ENCODE measurements at places on chromosomes 7 and 10.

DNA sequence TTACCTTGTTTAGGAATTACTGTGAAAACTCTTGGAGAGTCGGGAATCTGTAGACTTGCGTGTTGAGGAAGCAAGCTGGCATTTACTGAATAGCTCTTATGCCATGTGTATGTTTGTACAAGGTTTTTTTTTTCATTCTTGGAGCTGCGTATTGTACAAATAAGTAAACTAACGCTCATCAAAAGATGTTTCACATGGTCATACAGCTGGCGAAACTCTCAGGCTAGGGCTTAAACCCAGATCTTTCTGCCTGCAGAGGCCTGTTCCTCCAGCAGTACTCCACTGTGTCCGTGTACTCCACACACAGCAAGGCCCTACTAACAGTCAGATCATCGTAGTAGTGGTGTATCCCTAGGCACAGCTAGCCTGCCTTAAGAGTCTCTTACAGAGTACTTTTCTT is 7.4 kb downstream of the EDRF1 start:
- DNase-seq = no peak

GRCh38 chr10:122821808-122822207 is 23.8 kb downstream of the CUZD1 start:
- DNase-seq = no peak

- no peak for DNase-seq
These were observed 333 bp downstream of the SMNDC1 start for GRCh38 chr10:110304394-110304779.

- no peak for DNase-seq
These were observed 5.9 kb upstream of the LFNG start for GRCh38 chr7:2513702-2514101.

GRCh38 chr10:60429084-60429849 is 39.6 kb upstream of the ANK3 start:
- no peak for DNase-seq

DNA sequence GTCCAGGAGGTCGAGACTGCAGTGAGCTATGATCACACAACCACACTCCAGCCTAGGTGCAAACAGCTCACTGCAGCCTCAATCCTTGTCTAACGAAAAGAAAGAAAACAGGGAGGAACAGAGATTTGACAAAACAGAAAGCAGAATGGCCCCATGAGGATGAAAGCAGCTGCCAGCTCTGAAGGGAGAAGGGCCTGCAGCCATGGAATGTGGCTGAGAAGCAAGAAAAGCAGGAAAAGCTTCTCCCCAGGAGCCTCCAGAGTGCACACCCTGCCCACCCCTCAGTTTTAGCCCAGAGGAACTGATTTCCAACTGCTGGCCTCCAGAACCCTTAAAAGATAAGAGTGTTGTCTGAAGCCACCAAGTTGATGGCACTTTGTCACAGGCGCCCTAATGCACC is 13.0 kb downstream of the ESYT2 start:
- no peak for DNase-seq

DNA sequence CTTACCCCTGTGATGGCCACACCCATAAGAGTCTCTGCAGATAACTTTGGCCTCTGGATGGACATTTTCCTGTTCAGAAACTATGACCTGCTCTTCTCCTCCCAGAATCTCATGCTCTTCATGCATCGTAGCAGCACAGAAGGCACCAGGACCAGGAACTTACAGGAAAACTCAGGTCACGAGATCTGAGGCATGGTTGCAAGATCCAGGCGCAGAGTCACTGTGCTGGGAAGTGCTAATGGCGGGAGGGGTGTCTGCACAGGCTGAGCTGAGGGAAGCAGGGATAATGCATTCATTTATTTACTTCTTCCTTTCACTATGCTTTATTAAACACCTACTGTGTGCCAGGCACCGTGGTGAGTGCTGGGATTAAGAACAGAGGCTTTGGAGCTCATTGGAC is 48.2 kb upstream of the LOXL4 start:
- no peak for DNase-seq

- DNase-seq = no peak
These were observed 618.2 kb downstream of the TNS3 start for GRCh38 chr7:46963719-46964118.

GRCh38 chr10:14820010-14820774 is 17.6 kb downstream of the CDNF start:
- DNase-seq = no peak

GRCh38 chr7:40536421-40536820 is 401.6 kb downstream of the SUGCT start:
- DNase-seq = no peak

DNA sequence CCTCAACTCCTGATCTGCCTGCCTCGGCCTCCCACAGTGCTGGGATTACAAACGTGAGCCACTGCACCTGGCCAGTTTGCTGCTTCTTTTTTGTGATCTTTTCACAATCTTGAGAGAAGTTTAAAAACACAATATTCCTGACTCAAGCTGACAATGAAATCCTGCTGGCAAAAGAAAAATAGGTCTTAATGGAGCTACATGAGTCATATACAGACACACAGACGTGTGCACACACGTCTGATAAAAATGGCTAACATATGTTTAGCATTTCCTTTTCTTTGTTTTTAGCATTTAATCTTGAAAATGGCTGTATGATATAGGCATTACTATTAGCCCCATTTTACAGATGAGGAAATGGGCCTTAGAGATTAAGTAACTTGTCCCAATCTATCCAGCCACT is 29.4 kb upstream of the RAB18 start:
- DNase-seq = no peak

DNA sequence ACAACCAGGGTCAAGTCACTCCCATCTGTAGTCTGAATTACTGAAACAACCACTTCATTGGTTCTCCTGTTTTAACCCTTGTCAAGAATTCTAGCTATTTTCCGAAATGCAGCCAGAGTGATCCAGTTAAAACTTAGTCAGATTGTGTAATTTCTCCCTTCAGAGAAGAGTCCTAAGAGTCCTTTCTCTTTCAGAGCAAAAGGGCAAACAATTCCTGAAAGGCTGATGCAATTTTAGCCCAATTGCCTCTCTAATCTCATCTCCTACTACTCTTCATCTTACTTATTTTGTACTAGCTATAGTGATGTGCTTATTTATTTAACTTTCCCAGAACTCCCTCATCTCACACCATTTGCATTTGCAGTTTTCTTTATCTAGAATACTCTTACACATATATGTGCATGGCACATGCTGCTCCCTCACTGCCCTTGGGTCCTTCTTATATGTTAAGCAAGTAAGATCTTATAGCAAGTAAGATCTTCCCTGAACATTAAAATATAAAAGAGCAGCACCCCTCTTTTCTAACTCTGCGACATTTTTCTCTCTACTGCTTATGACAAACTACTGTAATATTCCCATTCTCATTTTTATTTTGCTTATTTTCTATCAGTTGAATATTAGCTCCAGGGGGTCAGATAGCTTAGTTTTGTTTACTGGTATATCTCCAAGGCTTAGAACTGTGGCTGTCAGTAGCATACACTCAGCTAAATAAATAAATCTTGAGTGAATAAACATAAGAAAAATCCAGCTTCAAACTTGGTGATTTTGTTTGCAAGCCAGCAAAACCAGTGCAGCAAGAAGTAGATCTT is 44.6 kb downstream of the HGF start:
- DNase-seq = no peak

DNA sequence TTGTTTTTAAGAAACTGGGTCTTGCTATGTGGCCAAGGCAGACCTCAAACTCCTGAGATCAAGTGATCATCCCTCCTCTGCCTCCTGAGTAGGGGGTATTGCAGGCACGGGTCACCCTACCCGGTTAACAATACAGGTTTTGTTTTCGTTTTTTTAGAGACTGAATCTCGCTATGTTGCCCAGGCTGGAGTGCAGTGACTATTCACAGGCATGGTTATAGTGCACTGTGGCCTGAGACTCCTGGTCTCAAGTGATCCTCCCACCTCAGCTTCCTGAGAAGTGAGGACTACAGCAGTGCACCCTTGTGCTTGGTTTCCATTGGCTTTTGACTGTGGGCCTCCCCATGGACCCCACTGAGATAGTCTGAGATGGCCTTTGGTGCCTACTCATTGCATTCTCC is 3.8 kb upstream of the TRIM24 start:
- DNase-seq = no peak

DNA sequence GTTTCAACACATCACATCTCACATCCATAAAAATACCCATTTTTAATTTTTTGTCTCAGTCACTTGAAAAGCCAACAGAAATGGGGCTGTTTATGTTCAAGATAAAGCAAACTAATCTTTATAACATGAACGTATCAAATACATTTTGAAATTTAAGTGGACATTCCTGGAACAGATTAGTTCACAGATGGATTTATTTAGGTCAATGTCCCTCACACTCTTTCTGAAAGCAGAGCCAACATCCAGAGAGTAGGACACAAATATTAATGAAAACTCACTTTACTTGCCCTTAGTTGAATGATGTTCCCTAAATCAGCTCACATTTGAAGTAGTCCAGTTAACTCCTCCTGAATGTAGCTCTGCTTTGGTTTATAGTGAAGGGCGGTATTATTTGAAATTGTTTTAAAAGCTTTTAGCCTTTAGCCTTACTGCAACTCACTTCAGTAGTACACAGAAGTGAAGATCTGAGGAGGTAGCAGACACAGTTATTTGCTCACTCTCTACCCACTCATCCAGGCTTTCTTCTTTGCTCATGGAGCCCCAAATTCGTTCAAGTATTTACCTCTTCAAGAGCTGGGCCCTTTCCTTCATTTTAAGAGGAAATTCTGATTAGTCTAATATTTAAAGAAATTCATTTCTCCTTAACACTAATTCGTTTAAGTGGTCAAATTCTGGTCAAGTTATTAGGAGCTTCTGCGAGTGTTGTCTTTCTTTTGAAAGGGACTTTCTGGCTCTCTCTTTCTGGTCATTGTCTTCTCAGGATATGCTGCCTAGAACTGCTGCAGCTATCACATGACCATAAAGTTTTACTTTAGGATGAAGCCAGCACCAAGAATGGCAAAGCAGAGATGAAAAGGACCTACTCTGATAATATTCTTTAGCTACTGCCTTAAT is 180.6 kb upstream of the AGR3 start:
- DNase-seq = no peak

GRCh38 chr7:118245267-118246040 is 20.9 kb downstream of the ANKRD7 start:
- no peak for DNase-seq

DNA sequence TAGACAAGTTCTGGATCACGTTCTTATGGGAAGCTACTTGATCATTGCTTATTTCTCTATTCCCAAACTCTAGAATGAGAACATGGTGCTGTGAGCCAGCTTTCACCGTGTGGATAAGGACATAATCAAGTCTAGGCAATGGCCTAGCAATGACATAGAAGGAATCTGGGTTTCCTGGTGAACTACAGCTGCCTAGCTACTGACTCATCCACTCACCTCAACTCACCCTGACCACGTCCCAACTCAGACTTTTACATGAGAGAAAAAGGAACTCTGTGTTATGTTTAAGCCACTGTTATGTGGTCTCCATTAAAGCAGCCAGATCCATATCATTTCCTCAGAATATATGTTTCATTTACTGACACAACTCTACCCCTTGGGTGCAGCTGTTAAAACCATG is 18.8 kb upstream of the MET start:
- no peak for DNase-seq

- no peak for DNase-seq
These were observed 181.5 kb upstream of the AOAH start for GRCh38 chr7:36905841-36906240.

DNA sequence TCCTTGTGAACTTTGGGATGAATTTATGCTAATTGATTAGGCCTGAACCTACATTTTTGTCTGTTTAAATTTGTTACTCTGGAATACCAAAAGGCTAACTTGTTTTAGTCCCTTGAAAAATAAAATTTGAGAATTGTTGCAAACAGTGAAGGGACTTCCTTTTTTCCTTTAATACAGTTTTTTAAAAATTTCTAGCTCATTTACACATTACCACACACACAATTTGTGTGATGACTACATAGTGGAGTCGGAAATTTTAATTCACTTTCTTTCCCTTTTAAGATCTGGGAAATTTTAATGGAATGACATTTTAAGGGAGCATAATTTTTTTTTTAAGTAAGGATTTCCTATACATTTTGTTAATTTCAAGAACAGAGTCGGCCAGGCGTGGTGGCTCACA is 8.6 kb upstream of the TMEM236 start:
- DNase-seq = no peak

- DNase-seq = no peak
These were observed 15.4 kb downstream of the NFE2L3 start for GRCh38 chr7:26167303-26167934.

DNA sequence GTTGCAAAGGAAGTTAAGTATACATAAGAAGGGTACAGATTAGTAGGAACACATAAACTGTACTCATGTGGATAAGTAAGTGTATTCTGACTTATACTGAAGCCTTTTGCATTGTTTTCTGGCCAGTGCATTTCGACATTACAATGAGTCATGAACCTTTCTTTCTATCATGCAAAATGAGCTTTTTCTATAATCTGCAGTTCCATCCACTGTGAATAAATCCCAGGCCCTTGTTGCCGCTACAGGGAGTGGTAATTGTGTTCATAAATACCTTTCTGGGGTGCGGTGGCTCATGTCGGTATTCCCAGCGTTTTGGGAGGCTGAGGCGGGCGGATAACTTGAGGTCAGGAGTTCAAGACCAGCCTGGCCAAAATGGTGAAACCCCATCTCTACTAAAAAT is 858.3 kb downstream of the GRM8 start:
- DNase-seq = no peak

GRCh38 chr10:129476431-129476830 is 9.4 kb downstream of the MGMT start:
- DNase-seq = no peak

GRCh38 chr7:137985897-137986251 is 16.0 kb downstream of the CREB3L2 start:
- DNase-seq = no peak

DNA sequence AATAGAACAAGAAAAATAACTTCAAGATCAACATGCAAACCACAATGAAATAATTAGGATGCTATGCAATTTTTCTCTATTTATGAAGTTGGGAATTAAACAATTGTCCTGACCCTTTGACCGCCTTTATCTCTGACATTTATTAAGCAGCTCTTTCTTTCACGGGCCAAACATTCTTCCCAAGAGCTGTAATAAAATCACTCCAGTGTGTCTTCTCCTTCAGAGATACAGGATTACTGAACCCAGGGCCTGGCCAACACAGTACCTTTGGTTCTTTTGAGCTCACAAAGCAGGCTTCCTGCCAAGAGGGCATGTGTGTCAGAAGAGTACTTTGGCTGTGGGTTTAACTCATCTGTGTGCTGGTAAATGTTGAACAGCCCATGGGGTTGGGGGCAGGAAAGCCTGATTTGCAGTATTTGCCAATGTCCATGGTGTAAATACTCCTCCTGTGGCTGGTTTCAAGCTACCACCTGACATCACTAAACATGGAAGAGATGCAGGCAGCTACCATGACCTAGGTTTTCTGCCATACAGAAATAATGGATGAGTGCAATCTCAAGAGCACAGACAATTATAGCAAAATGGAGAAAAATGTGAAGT is 121.7 kb downstream of the FANK1 start:
- no peak for DNase-seq

DNA sequence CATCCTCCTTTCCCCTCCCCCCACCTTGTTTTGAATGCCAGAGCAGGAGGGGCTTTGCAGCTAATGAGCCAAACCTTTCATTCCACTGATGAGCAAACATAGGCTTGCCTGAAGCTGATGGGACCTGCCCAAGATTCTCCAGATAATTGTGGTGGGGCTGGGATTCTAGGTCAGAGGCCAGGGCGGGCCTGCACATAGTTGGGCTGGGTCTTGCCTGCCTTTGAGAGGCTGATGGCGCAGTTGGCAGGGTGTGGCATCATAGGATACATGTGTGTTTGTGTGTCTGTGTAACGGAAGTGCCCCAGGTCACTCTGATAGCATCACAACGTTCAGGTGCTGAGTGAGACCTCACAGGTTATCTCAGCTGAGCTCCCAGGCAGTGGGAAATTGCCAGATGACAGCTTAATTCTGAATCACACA is 22.9 kb downstream of the BTBD16 start:
- no peak for DNase-seq

GRCh38 chr10:119608316-119609155 is 11.8 kb upstream of the TIAL1 start:
- DNase-seq = no peak

Measured in GM12878 (cell line).